ENCODE measurements at places on chromosomes 4 and X. TPM values are rescaled to one million over a fixed set of nuclear protein-coding genes. Genes with fewer than 3 reads are reported as not detected.

CSAG2 gene
- total RNA-seq, result not detected

CCDC120 gene
- 4.5 TPM for total RNA-seq

TBX22 gene
- total RNA-seq, result not detected

CENPE gene
- 65.4 TPM for total RNA-seq

PAGE2 gene
- total RNA-seq, result not detected

BGN gene
- total RNA-seq, result not detected

ASB5 gene
- total RNA-seq, result not detected

MTTP gene
- total RNA-seq, result 0.10 TPM
